Panc1 (cell line): ENCODE measurements at places on chromosomes 6 and 20.
A peak's percentile ranks its signal among the peaks of the same experiment; 100 is the strongest.

- H3K27me3 ChIP-seq, result no peaks in the 10 kb centered on the region
- DNase-seq, result no peak
- H3K4me1 ChIP-seq, result no peaks in the 10 kb centered on the region
- H3K27ac ChIP-seq, result no peak overlapping the region
- H3K4me3 ChIP-seq, result no peak overlapping the region
- no peaks in the 10 kb centered on the region for H3K36me3 ChIP-seq
These were observed 233.6 kb downstream of the TPBG start for GRCh38 chr6:82597201-82597600.

GRCh38 chr6:137799950-137800568 is 67.0 kb upstream of the TNFAIP3 start:
- no peaks in the 10 kb centered on the region for H3K27me3 ChIP-seq
- no peaks in the 10 kb centered on the region for H3K36me3 ChIP-seq
- H3K27ac ChIP-seq, result no peak overlapping the region
- no peak for DNase-seq
- no peaks in the 10 kb centered on the region for H3K4me1 ChIP-seq

DNA sequence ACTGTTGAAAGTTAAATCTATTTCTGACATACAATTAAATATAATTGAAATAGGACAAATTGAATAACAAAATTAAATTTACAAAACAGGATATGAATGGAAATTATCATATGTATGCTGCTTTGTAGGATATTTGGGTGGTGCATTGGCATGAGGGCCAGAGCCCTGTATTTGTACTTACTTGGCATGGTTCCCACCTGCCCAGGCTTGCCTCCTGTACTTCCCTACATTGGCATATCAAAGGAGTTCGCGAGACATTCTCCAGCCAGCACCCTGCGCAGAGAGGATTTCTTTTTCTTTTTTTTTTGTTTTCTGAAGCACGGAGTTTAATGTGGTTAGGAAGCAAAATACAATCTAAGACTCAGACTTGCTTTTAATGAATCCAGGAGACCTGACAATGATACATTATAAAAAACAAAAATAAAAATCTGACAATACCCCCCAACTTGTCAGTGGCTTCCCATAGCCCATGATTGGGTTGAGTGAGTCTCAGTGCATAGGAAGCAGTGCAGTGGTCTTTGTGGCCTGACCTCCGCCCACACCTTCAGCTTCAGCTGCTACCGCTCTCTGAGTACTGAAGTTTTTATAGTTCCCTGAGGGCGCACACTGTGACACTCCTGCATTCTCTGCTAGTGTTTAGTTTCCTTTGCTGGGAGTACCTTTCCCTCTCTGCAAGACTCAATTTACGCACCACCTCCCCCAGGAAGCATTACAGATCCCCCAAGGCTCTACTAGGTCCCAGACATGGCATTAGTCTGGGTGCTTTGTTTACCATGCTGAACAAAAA is 440.8 kb downstream of the UTRN start:
- no peaks in the 10 kb centered on the region for H3K27me3 ChIP-seq
- peaks cover 6% of the 10 kb centered on the region; the same call in 1 of the 2 replicates for H3K36me3 ChIP-seq
- H3K27ac ChIP-seq, result no peak overlapping the region
- no peak for DNase-seq
- no peak overlapping the region for H3K4me3 ChIP-seq

DNA sequence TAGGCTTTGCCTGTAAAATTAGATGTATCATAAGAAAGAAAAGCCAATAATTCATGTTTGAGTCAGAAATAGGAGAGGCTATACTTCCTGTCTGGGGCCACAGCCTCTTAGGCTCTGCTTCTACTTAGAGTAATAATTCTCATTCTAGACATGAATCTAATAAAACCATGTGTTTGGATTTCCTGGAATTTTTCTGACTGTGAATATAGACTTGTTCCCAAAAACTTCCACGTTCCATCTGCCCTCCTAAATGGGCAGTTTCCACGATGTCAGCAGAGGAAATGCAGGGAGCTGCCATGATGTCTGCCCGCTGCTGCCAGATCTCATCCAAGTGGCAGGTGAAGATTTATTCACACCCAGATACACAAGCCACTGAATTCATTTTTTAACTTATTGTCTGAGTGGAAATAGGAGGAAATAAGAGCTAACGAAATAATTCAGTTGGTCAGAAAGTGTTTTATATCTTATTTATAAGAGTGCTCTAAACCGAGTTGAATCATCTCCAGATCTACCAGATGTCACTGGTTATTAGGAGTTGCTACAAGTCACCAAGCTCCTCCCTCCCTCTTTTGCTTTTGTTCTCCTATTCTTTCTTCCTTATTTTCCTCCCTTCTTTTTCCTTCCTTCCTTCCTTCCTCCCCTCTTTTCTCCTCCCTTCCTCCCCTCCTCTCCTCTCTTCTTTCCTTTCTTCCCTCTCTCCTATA is 69.3 kb downstream of the ALDH8A1 start:
- no peak overlapping the region for H3K27ac ChIP-seq
- DNase-seq, result no peak
- H3K36me3 ChIP-seq, result no peaks in the 10 kb centered on the region
- H3K4me1 ChIP-seq, result no peaks in the 10 kb centered on the region
- no peaks in the 10 kb centered on the region for H3K27me3 ChIP-seq
- no peak overlapping the region for H3K4me3 ChIP-seq

DNA sequence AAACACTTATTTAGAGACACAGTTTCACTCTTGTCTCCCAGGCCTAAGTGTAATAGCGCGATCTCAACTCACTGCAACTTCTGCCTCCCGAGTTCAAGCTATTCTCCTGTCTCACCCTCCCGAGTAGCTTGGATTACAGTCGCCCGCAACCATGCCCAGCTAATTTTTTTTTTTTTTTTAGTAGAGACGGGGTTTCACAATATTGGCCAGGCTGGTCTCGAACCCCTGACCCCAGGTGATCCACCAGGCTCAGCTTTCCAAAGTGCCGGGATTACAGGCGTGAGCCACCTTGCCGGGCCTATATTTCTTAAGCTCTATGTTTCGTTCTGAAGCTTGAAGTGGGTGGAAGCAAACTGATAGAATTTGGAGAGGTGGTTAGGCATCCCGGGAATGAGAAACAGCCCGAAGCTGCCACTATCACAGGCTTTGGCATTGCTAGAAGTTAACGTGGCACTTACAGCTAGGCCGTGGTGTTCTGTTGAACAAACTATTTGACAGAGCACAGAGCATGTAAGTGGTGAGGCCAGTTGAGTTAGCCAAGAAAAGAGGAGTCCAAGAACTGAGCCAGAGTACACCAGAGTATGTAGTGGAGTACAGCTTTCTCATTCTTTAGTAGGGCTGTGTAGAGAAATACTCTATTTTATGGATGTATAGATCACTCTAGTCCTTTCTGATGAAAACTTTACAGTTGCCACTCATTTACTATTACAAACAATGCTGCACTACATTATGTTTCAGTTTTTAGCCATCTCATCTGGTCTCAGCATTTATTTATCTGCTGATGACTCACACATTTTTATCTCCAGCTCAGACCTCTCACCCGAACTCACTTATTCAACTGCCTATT is 62.0 kb upstream of the HFE start:
- peak overlapping the region; percentile 100 for H3K27ac ChIP-seq
- H3K27me3 ChIP-seq, result no peaks in the 10 kb centered on the region
- H3K4me1 ChIP-seq, result peaks cover 56% of the 10 kb centered on the region
- H3K36me3 ChIP-seq, result no peaks in the 10 kb centered on the region

DNA sequence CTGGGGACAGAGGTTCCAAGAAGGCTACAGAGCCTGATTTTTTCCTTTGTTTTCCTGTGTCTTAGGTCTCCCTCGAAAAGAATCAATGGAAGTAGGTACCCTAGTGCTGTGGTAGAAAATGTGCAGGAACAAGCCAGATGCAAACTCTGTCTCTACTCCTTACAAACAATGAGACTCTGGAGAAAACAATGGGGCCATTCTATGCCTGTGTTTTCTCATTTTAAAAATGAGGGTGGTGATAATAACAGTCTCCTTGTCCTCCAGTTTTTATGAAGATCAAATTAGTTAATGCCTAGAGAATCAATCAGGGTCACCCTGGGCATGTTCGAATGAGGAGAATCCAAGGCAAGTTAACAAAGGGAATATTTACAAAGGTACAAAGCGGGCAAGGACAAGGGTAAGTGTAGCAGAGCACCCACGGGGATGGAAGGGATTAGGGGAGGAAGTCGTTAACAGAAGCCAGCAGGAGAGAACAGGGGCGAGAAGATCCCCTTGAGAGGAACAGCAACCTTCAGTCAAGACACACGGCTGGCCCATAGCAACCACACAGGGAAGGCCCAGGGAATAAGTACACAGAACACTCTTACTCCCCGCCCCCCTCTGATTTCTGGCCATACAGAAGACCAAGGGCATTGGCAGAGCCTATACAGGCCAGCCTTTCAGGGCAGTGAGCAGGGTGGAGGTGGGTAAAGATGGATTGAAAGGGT is 342.8 kb downstream of the PTPRT start:
- DNase-seq, result no peak
- no peaks in the 10 kb centered on the region for H3K4me1 ChIP-seq
- H3K36me3 ChIP-seq, result no peaks in the 10 kb centered on the region
- H3K4me3 ChIP-seq, result no peak overlapping the region
- no peaks in the 10 kb centered on the region for H3K27me3 ChIP-seq
- no peak overlapping the region for H3K27ac ChIP-seq

DNA sequence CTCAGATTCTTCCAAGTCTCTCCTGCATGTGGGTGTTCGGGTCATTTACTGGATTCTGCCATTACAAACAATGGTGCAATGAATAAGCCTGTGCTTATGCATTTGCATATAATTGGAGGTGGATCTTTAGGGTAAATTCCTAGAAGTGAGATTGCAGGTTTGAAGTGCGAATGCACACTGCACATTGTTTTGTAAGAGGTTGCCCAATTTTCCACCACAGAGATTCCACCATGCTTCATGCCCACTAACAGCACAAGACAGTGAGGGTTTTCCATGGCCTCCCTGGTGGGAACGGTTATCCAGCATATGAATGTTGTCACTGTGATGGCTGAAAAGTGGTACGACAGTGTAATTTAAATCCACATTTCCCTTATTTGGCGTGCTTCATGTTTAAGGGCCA is 178.8 kb upstream of the PMEPA1 start:
- no peak for DNase-seq
- no peaks in the 10 kb centered on the region for H3K27me3 ChIP-seq

GRCh38 chr20:16209951-16210361 is 363.3 kb downstream of the KIF16B start:
- no peaks in the 10 kb centered on the region for H3K27me3 ChIP-seq
- H3K27ac ChIP-seq, result no peak overlapping the region
- DNase-seq, result no peak
- H3K4me1 ChIP-seq, result no peaks in the 10 kb centered on the region
- H3K4me3 ChIP-seq, result no peak overlapping the region
- no peaks in the 10 kb centered on the region for H3K36me3 ChIP-seq

GRCh38 chr6:14642136-14642505 is 524.5 kb downstream of the CD83 start:
- DNase-seq, result no peak
- H3K27me3 ChIP-seq, result no peaks in the 10 kb centered on the region
- no peaks in the 10 kb centered on the region for H3K36me3 ChIP-seq
- no peaks in the 10 kb centered on the region for H3K4me1 ChIP-seq
- no peak overlapping the region for H3K4me3 ChIP-seq

- H3K27ac ChIP-seq, result peak overlapping the region; percentile 100
- H3K4me1 ChIP-seq, result peaks cover 67% of the 10 kb centered on the region
- H3K36me3 ChIP-seq, result no peaks in the 10 kb centered on the region
- H3K4me3 ChIP-seq, result no peak overlapping the region
- no peaks in the 10 kb centered on the region for H3K27me3 ChIP-seq
These were observed 64.1 kb upstream of the ZNF217 start for GRCh38 chr20:53657732-53658131.

GRCh38 chr6:47377971-47378370 is 68.3 kb upstream of the TNFRSF21 start:
- DNase-seq, result no peak
- no peaks in the 10 kb centered on the region for H3K36me3 ChIP-seq
- no peak overlapping the region for H3K27ac ChIP-seq
- H3K27me3 ChIP-seq, result no peaks in the 10 kb centered on the region

DNA sequence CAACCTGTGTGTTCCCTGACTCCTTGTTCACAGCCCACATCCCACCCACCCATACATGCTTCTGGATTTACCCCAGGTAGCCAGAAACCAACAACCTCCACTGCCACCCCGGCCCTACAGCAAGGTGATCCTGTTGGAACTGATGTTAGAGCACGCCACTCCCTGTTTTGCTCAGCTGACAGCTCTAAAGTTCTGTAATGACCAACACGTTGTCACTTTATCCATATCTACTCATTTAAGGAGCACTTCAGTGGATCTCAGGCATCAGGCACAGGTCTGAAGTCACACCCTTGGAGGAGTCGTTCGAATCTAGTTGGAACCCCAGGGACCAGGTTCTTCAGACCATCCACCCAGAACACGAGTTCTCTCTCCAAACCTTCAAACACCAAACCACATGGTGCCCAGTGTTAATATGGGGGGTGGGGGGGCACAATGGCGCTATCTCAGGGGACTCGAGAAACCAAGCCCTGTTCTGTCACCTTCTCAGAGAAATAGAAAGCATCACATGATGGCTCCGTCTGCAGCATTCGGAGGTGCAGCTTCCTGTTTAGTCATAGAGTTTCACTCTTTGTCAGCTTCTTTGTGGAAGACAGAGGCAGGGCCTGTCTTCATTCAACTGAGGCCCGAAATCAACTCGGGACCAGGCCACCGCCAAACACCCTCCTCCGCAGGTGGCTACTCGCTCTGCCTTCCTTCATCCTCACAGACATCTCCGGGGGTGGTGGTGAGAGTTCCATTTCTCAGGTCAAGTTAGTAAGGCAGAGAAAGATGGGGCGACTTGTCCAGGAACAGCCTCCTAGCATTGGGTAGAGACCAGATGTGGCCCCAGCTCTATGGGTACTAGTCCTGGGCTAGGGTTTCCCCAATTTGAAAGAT is 142.2 kb downstream of the NFATC2 start:
- DNase-seq, result no peak
- H3K36me3 ChIP-seq, result no peaks in the 10 kb centered on the region
- no peaks in the 10 kb centered on the region for H3K27me3 ChIP-seq
- no peak overlapping the region for H3K27ac ChIP-seq
- no peaks in the 10 kb centered on the region for H3K4me1 ChIP-seq

DNA sequence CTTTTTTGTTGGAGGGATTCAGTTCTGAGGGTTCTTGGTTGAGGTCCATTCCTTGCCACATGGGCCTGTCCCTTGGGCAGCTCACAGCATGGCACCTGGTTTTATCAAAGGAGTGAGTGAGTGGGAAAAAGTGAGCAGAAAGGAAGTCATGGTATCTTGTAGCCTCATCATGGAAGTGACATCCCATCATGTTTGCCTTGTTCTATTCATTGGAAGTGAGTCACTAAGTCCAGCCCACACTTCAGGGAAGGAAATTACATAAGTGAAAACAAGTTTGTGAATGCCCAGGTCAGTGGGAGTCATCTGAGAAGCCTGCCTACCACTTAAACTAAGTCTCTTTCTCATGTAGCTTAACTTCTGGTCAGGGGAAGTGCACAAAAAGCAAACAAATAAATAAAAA is 32.8 kb upstream of the ZNFX1 start:
- H3K27ac ChIP-seq, result no peak overlapping the region
- no peak for DNase-seq
- H3K27me3 ChIP-seq, result no peaks in the 10 kb centered on the region; the same call in 1 of the 2 replicates
- H3K4me1 ChIP-seq, result no peaks in the 10 kb centered on the region

GRCh38 chr6:106648651-106649308 is 19.4 kb downstream of the QRSL1 start:
- no peak overlapping the region for H3K27ac ChIP-seq
- peaks cover 16% of the 10 kb centered on the region for H3K36me3 ChIP-seq
- no peak overlapping the region for H3K4me3 ChIP-seq
- DNase-seq, result no peak
- H3K27me3 ChIP-seq, result no peaks in the 10 kb centered on the region
- no peaks in the 10 kb centered on the region for H3K4me1 ChIP-seq

GRCh38 chr6:114862819-114863218 is 520.0 kb upstream of the HS3ST5 start:
- no peak for DNase-seq
- no peaks in the 10 kb centered on the region for H3K36me3 ChIP-seq
- no peaks in the 10 kb centered on the region for H3K4me1 ChIP-seq
- no peak overlapping the region for H3K4me3 ChIP-seq
